ENCODE measurements at places on chromosomes 16 and 17.

DNA sequence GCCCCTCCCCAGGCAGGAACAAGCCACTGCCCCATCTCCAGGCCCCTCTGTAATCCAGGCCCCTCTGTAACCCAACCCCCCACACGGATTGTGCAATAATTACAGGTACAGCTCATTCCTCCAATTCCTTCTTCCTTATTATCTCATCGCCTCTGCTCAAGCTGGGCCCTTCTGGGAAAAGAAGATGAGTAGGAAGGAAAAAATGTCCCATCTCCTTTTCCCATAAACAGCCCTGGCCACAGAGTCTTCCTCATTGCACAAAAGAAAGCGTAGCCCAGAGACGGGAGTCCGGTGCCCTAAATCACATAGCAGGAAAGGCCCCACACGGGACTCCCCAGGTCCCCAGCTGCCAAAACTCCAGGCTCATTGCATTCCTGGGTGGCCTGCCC, 3.6 kb upstream of the LITAFD start:
- no peak for DNase-seq

DNA sequence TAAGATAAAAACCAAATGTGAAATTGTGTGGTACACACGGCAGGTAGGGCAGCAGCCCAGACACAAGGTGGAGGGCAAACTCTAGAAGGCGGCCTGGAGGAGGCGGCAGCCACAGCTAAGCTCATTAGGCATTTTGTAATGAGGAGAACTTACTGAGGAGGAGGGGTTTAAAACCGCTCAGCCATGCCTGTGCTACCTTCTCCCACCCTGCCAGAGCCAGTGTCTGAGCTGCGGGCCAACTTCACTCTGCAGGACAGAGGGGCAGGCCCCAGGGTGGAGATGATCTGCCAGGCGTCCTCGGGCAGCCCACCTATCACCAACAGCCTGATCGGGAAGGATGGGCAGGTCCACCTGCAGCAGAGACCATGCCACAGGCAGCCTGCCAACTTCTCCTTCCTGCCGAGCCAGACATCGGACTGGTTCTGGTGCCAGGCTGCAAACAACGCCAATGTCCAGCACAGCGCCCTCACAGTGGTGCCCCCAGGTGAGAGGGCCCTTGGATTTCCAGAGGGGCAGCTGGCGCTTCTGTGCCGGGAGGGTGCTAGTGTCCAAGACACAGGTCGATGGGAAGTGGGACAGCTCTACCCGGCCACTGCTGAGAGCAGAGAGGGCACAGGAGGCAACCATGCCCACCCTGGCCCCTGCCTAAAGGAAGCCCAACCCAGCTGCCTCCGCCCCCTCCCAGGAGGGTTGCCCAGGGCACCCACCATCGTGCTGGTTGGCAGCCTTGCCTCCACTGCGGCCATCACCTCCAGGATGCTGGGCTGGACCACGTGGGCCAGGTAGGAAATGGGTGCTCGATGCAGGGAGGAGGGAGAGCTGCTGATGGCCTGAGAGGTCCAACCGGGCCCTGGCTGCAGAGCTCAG, 4.3 kb upstream of the SYNGR2 start:
- DNase-seq: no peak

DNA sequence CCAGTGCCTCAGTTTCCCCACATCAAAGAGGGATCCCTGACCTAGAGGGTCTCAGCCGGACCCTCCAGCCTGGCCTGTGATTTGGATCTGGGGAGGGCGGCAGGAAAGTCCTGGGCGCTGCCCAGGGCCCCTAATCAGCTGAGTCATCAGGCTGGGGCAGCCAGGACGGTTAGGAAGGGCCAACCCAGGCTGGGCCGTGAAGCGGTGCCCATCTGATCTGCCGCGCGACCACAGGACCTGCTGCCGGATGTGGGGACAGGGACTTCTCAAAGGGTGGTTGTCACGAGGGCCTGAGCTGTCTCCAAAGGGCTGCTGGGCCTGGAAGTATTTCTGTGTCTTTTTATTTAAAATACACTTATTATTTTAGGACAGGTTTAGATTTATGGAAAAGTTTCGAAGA, 4.4 kb downstream of the TPSAB1 start:
- no peak for DNase-seq

DNA sequence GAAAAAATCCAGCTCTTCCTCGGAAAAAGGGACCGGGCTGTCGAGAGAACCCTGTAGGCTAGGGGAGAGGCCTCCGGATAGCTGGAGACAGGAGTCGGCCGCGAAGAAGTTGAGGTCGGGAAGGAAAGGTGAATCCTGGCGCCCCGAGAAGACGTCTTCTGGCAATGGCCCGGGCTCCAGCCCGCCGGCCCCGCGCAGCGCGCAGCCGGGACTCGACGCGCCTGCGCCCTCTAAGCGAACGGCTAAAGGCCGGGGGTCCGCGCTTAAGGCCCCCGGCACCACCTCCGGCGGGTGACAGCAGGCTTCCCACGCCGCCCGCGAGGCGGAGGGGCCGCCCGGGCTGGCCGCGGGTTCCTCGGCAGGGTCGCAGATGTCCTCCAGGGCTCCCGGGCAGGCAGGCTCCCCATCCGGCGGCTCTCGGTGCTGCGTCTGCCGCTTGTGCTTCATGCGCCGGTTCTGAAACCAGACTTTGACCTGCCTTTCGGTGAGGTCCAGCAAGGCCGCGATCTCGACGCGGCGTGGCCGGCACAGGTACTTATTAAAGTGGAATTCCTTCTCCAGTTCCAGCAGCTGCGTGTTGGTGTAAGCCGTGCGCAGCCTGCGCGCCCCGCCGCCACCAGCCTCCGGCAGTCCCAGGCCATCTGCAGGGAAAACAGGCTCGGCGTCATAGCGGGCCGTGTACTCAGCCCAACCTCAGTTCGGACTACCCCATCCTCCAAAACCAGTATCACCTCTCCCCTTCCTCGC, 1.6 kb downstream of the HOXB2 start:
- DNase-seq: no peak

DNA sequence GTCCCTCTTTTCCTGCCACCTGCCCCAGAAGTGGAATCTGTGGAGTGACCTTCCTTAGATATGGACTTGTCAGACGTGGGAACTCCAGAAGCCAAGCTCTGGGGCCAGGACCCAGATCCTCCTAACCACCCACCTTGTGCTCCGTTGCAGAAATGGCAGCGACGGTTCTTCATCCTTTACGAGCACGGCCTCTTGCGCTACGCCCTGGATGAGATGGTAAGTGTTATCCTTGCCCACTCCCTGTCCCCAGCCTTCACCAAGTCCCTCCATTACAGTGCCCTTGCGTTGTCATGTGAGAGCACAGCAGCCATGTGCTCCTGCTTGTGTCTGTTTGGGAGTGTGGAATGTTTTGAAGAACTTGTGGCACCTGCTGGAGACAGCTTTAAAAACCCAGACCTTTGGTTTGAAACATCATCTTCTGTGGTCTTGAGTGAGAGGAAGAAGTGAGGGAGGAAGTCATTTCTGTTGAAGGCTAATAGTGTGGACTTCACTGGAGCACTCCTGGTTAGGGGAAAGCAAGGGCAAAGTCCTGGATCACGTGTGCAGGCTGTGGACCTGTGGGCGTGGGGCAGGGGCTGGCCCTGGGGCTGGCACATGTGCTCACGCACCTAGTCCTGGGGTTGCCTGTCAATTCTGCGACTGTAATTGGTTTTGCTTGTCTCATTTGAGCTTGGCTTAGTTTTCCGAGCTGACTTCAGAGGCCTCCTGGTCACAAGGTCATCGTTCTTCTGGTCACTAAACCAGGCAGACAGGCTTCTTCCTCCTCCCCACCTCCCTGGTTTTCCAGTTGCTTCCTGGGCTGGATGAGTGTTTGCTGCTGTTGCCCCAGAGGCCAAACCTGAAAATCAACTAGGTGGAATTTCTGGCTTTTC, 35.8 kb downstream of the MPRIP start:
- DNase-seq: no peak

DNA sequence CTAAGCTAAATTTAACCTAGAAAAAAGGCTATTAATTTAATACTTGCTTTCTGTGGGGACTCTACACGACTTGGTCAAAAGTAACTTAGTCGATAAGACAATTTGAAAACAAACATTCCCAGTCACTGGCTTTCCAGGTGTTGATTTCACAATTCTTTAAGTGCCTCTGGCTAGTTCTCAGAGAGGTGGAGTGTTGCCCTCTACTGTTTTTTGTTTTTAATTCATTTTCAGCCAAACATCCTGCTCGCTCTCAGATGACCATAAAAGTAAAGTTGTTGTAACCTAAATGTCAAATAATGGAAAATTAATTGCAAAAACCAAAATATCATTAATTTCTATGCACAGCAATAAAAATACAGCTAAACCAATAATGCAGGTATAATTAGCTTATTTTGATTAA, 107.1 kb downstream of the MYO1D start:
- DNase-seq: no peak

GRCh38 chr17:13134076-13134475, 116.2 kb upstream of the ELAC2 start:
- DNase-seq: no peak

GRCh38 chr16:67841198-67841815, 813 bp upstream of the THAP11 start:
- DNase-seq: no peak

DNA sequence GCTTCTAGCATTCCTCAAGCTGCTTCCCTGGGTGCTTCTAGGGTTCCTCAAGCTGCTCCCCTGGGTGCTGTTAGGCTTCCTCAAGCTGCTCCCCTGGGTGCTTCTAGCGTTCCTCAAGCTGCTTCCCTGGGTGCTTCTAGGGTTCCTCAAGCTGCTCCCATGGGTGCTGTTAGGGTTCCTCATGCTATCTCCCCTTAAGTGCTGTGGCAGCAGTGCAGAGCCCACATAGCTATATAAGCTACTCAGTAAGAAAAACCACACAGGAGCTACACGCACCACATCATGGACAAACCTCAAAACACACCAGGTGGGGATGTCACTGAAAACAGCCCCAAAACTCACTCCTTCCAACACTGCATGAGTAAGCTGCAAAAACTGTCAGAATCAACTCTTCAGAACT, 35.2 kb downstream of the ANKRD11 start:
- no peak for DNase-seq

DNA sequence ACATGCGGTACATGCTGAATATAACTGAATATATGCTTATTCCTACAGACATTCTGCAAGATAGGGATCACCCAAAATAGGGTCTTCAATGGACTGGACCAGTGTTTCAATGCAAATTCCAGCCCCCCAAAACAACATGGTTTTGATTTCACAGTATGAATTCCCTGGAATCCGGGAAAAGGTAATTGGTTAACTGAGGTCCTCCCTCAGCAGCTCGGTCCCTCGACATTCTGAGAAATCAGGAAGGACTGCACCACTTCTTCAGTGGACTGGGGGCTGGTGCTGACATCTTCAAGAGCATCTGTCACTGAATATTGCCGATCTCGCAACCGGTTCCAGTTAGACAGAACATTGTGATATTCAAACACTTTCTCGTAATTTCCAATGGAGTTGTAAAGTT, 25.1 kb downstream of the CHCT1 start:
- DNase-seq: no peak

DNA sequence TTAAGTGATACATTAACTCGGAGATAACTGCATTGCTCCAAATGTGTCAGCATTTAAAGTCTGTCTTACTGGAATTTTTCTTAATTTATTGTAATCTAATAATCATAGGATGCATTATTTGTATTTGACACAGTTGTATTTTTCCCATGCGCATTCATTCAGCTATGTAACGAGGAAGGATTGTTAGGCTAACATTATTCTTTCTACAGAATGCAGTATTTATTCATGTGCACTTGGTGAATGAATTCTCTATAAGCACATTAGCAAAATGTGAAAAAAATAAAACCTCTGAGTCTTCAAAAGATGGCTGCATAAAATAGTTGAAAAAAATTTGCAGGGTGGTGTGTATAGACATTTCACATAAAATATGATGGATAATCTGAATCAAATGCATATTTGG, 168.6 kb downstream of the CNTNAP4 start:
- DNase-seq: no peak

DNA sequence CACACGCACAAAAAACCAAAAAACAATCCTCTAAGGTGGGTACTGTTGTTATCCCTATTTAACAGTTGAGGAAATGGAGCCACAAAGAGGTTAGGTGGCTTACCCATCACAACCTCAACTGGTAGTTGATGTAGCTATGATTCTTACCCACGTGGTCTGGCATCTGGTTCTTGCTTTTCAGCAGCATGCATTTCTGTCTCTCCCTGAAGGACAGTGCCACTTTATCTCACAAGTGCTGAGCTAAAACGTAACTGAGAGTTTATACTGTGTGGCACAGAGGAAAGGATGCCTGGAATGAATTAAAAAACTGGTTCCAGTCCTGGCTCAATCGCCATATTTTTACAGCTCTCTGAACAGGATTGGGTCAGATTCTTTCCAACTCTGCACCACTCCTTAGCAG, 1.9 kb upstream of the CORO6 start:
- no peak for DNase-seq
